Left cardiac atrium (tissue), 4 donors: ENCODE measurements at places on chromosomes 6 and 20.

- DNase-seq: no peak
Measured at GRCh38 chr6:134979142-134979541, 29.2 kb upstream of the ALDH8A1 start.

- DNase-seq: no peak
Measured at GRCh38 chr6:25387911-25388310, 108.7 kb downstream of the CARMIL1 start.

DNA sequence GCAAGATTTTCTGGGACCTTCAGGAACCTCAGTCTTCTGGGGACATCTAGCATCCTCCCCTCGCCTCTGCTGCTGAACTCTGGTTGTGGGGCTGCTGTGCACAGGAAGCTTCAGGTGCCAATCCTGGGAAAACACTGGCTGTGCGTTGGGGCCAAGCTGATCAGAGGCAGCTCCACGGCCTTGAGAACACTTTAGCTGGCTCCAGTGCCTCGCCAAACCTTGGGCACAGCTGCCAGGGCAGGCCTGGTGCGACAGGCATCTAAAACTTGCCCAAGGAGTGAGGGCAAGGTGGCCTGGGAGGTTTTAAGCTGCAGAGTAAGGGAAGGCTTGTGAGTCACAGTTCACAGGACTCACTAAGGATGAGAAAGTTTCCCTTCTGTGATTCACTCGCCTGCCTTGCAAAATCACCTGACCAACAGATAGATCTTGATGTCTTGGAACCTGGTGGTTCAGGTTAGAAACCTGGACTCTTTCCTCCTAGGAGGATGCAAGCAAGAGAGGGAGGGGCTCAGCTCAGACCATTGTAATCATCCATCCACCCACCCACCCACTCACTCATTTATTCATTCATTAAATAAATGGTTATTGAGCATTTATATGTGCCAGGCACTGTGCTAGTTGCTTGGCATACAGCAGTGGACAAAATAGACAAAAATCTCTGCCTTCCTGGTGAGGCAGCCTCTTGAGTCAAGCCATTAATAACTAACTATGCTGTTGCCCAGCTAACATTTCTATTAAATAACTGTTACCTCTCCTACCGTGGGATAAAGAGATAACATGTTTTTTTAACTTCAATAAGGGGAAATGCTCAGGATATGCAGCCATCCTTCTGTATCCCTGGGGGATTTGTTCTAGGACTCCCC is 2.5 kb upstream of the SPATS1 start:
- DNase-seq: no peak

DNA sequence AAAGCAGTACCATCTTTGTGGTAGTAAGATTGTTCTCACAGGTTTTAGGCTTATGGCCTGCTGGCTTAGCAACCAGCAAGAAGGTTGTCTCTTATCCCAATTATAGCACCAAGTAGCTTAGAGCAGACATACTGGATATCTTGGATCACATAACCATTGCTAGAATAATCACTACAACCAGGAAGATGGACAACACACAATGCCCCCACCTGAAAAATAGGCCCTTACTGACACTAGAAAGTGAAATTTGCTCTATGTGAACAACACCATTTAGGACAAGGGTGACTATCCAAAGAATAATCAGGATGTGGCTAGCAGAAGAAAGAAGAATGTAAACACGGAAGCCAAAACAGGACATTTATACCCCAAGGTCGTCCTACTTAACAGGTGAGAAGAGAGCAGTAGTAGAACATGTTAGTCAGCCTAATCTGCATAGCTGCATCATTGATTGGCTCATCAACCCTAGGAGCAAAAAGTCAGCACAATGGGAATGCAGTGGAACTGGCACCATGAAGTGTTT is 172.7 kb upstream of the MARCKS start:
- DNase-seq: no peak

GRCh38 chr6:62623846-62624532 is 338.0 kb upstream of the KHDRBS2 start:
- DNase-seq: no peak

DNA sequence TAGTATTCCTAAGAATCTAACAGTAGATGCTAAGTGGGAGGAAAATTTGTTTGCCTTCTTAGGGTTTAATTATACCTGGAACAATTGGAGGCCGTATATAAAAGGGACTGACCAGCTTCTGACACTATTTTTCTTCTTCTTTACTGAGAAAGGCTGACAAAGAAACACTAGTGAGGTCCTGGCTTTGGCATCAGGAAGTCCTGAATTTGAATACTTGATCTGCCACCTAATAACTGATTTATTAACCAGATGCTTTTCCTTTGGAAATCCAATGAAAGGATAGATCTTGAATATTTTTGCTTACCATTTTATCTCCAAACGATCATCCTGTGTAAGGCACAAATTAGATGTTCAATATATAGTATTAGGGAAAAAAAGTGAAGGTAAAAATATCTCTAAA is 382.5 kb downstream of the CENPW start:
- DNase-seq: no peak

- no peak for DNase-seq
Measured at GRCh38 chr20:54643761-54644160, 168.4 kb downstream of the DOK5 start.

DNA sequence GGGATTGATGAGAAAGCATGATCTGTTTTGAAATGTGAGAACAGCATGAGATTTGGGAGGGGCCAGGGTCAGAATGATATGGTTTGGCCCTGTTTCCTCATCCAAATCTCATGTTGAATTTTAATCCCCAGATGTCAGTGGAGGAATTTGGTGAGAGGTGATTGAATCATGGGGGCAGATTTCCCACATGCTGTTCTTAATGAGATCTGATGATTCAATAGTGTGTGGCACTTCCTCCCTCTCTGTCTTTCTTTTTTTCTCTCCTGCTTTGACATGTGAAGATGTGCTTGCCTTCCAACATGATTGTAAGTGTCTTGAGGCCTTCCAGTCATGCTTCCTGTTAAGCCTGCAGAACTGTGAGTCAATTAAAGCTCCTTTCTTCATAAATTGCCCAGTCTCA is 1060.3 kb upstream of the CITED2 start:
- no peak for DNase-seq

DNA sequence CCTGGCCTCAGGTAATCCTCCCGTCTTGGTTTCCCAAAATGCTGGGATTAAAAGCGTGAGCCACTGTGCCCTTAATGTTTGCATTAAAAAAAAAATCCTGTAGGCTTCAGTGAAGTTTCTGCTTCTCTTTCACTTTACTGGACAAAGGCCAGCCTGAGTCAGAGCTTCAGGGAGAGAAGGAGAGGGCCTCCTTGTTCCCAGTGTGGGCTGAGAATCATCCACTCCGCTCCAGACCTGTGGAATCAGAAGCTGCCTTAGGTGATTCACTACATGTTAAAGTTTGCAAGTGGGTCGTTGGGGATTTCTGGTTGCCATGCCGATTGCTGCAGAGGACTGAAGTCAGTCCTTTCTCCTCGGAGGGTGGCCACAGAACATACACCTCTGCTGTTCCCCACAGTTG is 113.3 kb upstream of the EEF1E1 start:
- no peak for DNase-seq

DNA sequence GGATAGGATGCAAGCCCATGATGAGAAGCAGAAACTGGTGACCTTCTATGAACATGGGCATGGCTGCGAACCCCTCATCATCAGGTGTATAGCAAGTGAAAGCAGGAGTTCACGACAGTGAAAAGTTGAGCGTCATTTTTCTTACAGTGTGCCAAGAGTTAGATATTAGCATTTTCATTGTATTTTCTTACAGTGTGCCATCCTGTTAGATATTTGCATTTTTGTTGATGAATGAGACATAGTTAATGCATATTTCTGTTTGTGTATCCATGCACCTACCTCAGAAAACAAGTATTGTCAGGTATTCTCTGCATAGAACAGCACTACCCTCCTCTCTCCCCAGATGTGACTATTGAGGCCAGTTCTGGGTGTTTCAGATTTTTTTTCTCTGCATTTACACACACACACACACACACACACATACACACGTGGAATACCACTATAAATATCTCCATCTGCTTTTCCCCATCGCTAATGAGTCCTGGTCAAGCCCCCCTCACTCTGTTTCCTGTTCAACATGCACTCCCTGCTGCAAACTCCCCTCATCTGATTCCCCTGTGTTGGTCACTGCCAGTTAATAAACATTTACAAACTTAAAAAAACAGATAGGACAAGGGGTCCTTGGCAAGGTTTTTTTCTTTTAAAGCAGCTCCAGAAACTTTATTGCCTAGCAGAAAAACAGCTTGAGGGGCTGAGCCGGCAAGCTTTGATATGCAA is 41.7 kb downstream of the PLN start:
- no peak for DNase-seq

DNA sequence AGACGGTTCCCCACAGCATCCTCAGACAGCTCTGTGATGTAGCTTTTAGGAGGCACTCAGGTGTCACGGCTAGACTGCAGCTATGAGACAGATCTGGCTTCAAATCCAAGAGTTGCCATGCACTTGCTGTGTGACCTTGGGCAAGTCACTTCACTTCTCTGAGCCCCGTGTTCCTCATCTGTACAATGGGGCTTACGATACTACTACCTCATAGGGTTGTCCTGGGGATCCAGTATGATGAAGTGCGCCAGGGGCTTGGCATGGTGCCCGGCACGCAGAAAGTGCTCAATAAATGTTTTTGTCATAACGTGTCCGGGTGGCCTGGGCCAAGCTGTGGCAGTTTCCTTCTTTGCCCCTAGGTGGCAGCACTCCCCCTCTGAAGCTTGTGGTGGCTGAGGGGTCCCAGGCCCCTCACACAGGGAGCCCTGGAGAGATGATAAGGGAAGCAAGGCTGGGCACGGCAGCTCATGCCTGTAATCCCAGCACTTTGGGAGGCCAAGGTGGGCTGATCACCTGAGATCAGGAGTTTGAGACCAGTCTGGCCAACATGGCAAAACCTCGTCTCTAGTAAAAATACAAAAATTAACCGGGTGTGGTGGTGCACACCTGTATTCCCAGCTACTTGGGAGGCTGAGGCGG is 19.1 kb upstream of the CHMP4B start:
- DNase-seq: peak; percentile 46

- peak; percentile 67 for DNase-seq
Measured at GRCh38 chr6:107511511-107511993, 21.6 kb downstream of the SOBP start.

DNA sequence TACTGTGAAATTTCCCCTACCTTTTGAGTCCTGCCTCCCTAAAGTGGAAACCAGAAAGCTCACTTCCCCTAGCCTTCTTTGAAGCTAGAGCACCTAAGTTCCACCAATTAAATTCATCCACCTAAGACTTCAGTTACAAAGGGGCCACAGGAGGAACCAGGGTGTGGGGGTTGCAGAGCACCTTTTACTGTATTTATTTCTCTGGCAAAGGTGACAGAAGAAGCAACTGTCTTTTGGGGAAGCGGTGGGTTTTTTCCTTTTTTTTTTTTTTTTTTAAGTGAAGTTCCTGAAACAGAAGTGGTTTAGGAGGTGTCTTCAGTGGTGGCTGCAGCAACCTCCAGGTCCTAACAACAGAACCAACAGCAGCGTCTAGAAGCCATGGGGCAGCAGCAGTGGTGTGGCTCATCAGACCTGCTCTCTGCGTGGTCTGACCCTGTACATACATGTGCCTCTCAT is 13.1 kb downstream of the PSMB9 start:
- no peak for DNase-seq

DNA sequence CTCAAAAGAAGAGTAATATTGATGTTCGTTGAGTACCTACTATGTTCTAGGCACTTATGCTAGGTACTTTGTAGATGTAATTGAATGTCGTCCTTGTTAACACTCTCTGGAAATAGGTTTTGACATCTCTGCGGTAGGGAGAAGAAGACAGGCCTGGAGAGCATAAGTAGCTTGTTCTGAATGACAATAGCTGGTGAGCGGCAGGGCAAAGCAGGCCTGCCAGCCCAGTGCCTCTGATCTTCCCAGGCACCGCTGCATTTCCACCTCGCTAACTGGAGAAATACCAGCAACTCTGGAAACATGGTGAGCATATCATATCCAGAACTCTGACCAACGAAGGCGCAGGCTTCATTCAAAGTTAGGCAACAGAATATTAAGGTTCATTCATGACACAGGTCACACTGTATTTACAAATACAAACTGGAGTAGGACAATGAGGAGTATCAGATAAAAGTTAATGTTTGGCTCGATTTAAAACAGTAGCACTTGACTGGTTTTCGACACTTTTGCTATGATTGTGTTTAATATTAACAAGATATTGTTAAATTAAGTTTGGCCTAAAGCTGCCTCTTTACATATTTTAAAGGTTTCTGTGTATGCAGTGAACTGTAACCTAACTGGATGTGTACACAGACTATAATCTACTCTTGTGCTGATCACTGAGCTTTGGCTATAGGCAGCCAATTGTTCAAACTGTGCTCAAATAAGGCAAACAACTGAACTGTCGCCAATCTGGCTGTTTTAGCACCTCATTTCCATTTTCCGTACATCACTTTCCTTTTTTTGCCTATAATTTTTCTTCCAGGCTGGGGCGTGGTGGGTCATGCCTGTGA is 54.1 kb downstream of the PPP1R3G start:
- DNase-seq: no peak

- peak; percentile 55 for DNase-seq
Measured at GRCh38 chr6:162056745-162057144, 670.8 kb downstream of the PRKN start.

DNA sequence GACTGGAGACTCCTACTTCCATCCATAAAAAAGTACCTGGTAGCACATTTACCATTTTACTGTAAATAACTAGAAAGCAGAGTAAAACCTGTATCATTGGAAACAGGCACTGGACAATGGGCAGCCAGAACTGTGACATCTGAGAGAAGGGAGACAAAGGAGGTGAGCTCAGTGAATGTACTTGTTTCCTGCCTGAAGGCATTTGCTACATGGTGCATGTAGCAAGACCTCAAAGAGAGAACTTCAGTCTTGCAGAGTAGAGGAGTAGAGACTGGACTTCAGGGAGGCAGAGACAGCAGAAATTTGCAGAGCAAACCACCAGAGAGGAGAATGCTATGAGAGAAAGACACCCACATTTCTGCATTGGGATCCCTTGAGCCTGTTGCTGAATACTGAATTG is 171.0 kb upstream of the CCN2 start:
- DNase-seq: no peak

GRCh38 chr6:46772762-46773161 is 20.4 kb upstream of the MEP1A start:
- DNase-seq: no peak

DNA sequence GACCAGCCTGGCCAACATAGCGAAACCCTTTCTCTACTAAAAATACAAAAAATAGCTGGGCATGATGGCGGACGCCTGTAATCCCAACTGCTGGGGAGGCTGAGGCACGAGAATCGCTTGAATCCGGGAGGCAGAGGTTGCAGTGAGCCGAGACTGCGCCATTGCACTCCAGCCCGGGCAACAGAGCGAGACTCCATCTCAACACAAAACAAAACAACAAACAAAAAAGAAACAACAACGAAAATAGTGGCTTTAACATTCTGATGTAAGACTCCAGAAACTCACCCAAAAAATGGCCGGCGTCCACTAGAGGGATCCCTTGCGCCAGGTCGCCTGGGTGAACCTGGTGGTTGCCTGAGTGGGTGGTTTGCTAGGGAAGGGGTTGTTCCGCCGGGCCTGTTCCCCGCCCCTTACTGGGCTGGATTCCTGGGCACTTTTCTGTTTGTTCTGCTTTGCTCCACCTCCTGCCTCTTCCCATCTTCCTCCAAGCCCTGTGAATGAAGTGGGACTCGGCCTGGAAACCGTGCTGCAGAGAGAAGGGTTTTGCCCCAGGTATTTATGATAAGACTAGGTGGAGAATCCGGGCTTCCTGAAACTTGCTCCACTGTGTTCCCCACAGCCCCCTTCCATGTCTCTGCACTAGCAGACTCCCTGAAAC is 1.5 kb downstream of the PABPC1L start:
- no peak for DNase-seq
